Glomerular endothelial cell (primary cell): ENCODE measurements at places on chromosomes 1 and 21. TPM values are rescaled to one million over a fixed set of nuclear protein-coding genes. Genes with fewer than 3 reads are reported as not detected.

The MTOR gene
- total RNA-seq: 40.5 and 53.8 TPM in 2 replicates

The CFAP126 gene
- total RNA-seq: not detected in 2 replicates

The SDC3 gene
- 64.3 and 79.5 TPM in 2 replicates for total RNA-seq

The NUF2 gene
- total RNA-seq: 1.8 and 8.0 TPM in 2 replicates

The FCRL5 gene
- not detected in 2 replicates for total RNA-seq
